BJ (cell line): ENCODE measurements at places on chromosomes 3 and 15.

- no peak for DNase-seq
Observed at GRCh38 chr15:57720867-57721266, 14.4 kb downstream of the POLR2M start.

DNA sequence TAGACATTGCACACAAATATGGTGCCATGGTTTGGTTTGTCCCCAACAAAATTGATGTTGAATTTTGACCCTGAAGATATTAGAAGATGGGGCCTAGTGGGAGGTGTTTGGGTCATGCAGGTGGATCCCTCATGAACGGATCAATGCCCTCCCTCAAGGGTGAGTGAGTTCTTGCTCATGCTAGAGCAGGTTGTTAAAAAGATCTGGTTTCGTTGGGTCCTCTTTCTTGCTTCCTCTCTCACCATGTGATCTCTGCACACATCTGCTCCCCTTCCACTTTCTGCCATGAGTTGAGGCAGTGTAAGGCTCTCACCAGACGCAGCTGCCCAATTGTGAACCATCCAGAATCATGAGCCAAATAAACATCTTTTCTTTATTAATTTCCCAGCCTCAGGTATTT, 87.8 kb upstream of the MDFIC2 start:
- no peak for DNase-seq

DNA sequence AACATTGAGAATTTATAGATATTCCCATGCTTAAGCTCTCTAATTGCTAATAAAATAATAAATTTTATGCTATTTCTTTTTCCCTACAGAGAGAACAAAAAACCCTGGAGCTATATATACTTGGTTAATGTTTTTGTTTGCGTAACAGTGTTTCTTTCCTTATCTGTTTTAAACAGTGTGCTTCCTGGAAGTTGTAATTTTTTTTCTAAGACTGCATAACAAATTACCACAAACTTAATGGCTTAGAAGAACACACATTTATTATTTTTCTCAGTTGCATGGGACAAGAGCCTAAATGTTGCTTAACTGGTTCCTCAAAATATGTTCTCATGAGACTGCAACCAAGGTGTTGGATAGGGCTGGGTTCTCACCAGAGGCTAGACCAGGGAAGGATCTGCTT, 49.7 kb upstream of the DPH6 start:
- DNase-seq = no peak

GRCh38 chr15:50881121-50882048, 27.1 kb upstream of the AP4E1 start:
- DNase-seq = no peak

GRCh38 chr3:100992231-100993012, 799 bp downstream of the ABI3BP start:
- DNase-seq = no peak

GRCh38 chr3:111541391-111541790, 606 bp upstream of the CD96 start:
- DNase-seq = no peak
